ENCODE measurements at places on chromosomes 1 and 21.

GRCh38 chr1:6029351-6029750 lies 16.3 kb upstream of the KCNAB2 start:
- DNase-seq = no peak

DNA sequence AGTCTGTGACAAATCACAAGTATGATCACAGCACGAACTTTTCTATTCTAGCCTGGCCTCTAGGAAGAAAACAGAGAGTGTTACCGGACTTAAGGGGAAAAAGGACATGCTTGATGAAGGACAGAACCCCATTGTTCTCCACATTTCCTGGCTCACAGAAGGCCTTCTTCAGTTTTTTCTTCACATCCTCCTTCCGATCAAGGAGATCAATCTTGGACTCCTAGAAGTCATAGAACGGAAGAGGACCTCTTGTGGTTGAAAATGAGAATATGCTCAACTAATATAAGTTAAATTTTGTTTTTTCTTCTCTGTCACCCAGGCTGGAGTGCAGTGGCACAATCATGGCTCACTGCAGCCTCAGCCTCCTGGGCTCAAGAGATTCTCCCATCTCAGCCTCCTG lies 30.3 kb downstream of the YARS1 start:
- DNase-seq = no peak

DNA sequence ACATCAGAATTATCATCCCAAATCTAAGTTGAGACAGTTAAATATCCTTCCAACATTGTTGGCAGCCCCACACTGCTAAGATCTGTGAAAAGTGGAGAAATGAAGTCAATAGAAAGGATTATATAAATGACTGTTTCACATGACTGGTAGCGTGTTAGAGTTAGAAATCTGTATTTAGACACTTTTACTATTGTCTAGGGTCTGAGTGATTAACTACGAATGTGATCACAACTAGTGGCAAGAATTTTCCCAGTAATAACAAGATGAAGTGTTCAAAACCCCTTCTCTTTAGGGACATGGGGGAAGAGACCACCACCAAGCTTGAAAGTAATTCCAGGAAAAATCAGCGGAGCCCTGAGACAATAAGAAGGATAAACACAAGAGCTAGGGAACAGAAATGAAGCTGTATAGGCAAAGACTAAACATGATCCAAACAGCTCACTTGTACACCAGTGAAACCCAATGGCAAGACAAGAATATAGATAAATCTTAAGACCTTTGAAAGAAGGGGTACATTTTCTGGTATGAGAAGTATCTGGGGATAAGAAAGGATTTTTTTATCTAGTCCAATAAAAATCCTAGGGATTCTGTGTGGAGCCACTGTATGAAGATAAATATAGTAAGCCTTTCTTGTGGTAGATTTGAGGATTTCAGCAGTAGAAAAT lies 646.6 kb upstream of the USP24 start:
- DNase-seq = no peak

DNA sequence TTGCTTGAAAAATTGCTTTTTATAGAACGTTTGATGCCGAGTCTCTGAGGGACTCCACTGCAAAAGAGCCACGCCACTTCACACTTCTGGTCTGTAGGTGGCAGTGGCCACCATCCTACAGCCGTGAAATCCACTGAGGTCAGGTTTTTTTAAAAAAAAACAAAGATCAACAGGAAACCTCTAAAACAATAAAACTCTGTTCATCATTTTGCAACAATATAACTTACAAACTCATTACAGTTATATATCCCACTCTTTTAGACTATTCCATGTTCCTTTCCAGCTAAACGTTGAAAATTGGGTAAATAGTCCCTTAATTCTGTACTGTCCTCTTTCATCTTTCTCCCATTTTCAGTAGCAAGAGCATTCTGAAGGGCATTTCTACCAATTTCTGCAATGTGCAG lies 64.6 kb upstream of the FMN2 start:
- DNase-seq = peak; percentile 70

- peak; percentile 55 for DNase-seq
Observed at GRCh38 chr1:100736746-100737145, 17.2 kb downstream of the VCAM1 start.

- no peak for DNase-seq
Observed at GRCh38 chr21:45335761-45336534, 48.3 kb upstream of the POFUT2 start.

GRCh38 chr1:157652859-157653493 lies 47.6 kb downstream of the FCRL3 start:
- DNase-seq = no peak

- no peak for DNase-seq
Observed at GRCh38 chr1:16134066-16134801, 21.6 kb downstream of the EPHA2 start.

GRCh38 chr1:24152631-24153494 lies 9.9 kb upstream of the IL22RA1 start:
- DNase-seq = no peak

DNA sequence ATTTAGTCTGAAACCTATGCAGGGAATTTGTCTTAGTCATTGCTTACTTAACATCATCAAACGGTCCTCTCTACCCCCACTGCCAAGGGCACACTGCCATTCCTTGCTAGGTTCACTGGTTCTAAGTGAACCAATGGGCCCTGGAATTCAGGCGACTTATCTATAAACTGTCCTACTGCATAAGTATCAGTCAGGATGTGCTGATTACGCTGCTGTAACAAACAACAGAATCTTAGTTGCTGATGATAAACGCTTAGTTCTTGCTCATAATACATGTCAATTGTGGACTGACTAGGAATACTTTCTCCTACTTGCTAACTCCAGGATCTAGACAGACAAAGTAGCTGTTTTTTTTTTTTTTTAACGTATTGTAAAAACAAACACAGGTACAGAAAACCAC lies 136.1 kb downstream of the PRDM2 start:
- DNase-seq = no peak

DNA sequence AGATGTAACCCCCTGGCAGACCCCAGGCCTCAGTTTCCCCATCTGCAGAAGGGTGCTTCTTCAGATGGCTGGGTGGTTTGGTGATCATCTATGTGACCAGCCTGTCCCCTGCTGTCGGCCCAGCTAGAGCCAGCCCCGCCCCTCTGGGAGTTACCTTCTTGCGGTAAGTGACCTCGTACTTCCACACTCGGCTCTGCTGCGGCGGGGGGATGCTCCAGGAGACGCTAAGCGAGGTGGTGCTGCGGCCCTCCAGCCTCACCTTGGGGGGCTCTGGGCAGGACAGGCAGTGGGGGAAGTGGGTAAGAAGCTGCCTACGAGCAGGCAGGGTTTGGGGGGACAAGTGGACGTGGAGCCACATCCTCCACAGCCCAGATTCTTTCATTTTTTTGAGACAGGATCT lies 20.4 kb downstream of the EPHA2 start:
- DNase-seq = no peak

DNA sequence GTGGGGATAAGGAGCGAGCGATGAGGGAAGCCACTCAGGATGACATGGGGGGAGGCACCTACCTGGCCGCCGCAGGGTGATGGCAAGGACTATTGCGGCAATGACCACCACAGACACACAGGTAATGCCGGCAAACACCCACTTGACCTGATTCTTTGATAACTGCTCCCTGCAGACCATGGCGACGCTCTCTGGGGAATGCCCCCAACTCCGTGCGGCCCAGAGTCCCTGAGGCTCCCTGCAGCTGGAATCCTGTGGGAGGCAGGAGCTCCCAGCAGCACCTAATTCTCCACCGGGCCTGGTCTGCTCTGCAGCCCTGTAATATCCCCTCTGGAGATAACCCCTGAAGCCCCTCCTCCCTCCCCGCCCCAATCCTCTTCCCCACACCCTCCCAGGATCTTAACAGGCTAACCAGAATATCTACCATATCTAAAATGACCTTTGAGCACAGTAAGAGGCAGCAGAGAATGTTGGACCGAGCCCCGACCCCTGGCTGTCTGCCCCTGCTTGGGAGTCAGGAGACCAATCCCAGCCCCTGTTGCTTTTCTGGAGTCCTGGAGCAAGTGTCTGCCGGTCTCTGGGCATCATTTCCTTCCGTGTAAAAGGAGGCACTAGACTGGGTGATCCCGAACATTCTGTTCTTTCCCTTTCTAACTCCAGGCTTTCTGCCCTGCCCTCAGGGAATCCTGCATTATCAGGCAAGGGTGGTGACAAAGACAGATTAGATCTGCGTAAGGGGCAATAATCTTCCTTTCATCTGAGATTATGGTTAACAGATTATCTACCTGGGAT lies at the start of gene FAM151A:
Gene FAM151A, minus strand, starts transcription at position 310 of the 792 bp plus-strand sequence. Its CDS starts 130 bp downstream, at position 180.
- DNase-seq = no peak

- DNase-seq = no peak
Observed at GRCh38 chr21:43206231-43207042, 37.6 kb downstream of the CRYAA start.

- DNase-seq = no peak
Observed at GRCh38 chr1:39003794-39004193, 12.7 kb downstream of the AKIRIN1 start.

- DNase-seq = no peak
Observed at GRCh38 chr1:52595061-52595460, 7.1 kb upstream of the GPX7 start.

GRCh38 chr1:7255303-7256058 lies 470.2 kb downstream of the CAMTA1 start:
- DNase-seq = no peak

GRCh38 chr1:110548381-110548780 lies 29.4 kb upstream of the KCNA10 start:
- no peak for DNase-seq

- DNase-seq = no peak
Observed at GRCh38 chr1:115183721-115184259, 94.5 kb upstream of the TSPAN2 start.

DNA sequence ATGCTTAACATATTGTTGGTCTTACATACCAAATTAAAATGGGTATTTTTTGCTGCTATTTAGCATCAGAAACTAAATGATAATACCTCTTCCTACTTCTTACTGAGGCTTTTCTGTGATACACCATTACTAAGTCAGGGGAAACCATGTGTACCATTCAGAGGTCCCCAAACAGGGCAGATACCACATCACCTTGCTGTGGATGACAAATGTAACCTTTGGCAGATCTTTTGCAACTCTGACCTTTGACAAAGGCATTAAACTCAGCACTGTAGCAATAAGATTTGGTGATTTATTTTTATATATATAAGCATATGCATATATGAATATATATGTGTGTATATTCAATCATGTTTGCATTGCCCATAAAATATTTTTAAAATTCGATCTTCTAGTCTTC lies 2.9 kb downstream of the FAM177B start:
- DNase-seq = no peak

- no peak for DNase-seq
Observed at GRCh38 chr1:169886422-169886821, 7.3 kb downstream of the SCYL3 start.

DNA sequence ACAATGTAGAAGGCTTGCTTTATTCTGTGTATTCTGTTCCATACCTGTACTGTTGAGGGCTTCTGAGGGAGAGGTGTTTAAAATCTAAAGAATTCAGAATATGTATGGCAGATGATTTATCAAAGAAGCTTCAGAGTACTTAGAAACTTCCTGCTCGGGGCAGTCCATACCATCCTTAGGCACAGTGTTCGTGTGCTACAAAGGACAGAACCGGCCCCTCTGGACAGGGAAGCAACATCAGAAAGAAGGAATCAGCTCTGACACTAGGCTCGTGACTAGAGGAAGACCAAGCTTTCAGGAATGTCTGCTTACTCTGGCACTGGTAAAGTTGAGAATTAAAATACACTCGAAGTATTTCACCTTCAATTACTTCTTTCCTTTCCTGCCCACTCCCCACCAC lies 14.1 kb downstream of the SELP start:
- DNase-seq = no peak

DNA sequence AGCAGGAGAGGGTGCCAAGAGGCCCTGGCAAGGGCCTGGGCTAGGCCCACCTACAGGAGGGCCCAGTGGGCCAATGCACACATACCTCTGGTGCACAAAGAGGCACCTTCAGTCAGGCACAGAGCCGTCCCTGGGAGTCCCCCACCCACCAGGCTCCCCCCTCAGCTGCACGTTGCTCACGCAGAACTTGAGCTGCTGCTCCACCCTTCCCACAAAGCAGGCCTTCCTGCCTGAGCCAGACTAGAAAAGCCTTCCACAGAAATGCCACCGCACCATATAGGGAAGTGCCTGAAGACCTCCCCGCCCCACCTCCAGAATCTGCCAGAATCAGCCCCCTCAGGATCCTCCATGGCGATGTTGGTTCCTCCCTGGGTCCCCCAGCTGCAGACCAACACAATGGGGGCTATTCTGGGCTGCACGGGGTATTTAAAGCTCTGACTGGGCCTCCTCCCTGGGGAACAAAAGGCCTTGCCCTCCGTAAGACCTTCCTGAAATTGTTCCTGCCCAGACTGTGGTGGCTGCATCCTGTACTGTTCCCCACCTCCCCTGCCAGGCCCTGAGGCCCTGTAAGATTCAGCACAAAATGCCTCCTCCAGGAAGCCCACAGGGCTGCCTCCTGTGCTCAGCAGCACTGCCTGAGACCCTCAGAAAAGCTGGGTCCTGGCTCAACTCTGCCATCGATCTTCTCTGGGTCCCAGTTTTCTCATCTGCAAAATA lies 27.2 kb downstream of the HSPG2 start:
- peak; percentile 92 for DNase-seq

GRCh38 chr21:44921928-44922327 lies 1.2 kb upstream of the ITGB2 start:
- no peak for DNase-seq

DNA sequence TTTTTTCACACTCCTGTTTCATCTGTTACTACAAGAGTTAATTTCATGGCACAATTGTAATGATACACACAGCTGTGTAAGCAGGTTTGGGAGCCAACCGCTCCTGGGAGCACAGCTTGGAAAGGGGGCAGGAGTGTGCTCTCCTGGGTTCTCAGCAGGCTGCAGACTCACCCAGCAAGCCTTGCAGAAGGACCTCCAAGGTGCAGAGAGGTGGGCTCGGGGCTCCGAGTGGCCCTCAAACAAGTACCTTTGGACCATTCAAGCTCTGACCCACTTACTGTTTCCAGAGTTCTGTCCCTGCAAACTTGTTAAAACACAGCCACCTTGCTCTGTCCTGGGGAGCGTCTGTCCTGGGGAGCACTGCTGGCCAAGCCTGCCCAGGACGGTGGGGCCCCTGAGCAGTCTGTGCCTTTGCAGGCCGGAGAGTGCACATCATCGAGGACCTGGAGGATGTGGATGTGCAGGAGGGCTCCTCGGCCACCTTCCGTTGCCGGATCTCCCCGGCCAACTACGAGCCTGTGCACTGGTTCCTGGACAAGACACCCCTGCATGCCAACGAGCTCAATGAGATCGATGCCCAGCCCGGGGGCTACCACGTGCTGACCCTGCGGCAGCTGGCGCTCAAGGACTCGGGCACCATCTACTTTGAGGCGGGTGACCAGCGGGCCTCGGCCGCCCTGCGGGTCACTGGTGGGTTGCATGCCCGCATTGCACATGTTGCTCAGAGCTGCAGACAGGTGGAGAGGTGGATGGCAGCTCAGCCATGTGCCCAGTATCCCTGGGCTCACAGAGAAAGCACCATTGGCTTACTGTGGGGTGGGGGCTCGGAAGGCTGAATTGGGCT lies 78.0 kb downstream of the OBSCN start:
- no peak for DNase-seq

GRCh38 chr1:156833603-156834002 lies 17.0 kb upstream of the SH2D2A start:
- DNase-seq = no peak

- DNase-seq = no peak
Observed at GRCh38 chr1:14682941-14683621, 84.6 kb downstream of the KAZN start.

GRCh38 chr1:27614625-27615344 lies 10.8 kb upstream of the AHDC1 start:
- no peak for DNase-seq

GRCh38 chr1:200330741-200331428 lies 79.0 kb downstream of the ZNF281 start:
- DNase-seq = no peak

All from myocyte (in vitro differentiated cells).